ENCODE measurements at places on chromosomes 4 and X. TPM values are rescaled to one million over a fixed set of nuclear protein-coding genes. Genes with fewer than 3 reads are reported as not detected.

SLC25A43 gene
- total RNA-seq: 23.9 TPM

CLDN34 gene
- total RNA-seq: not detected

MEPE gene
- total RNA-seq: not detected

FAM53A gene
- total RNA-seq: 3.1 TPM

AMBN gene
- not detected for total RNA-seq

ARMCX2 gene
- total RNA-seq: 33.4 TPM

CLDN2 gene
- not detected for total RNA-seq

ADH6 gene
- not detected for total RNA-seq

USP26 gene
- total RNA-seq: not detected

SULT1B1 gene
- not detected for total RNA-seq

ASB12 gene
- not detected for total RNA-seq

ARHGAP36 gene
- not detected for total RNA-seq

TAF9B gene
- total RNA-seq: 22.9 TPM

RIPPLY1 gene
- total RNA-seq: not detected

NHSL2 gene
- under 0.01 TPM for total RNA-seq

SYTL5 gene
- total RNA-seq: 1.7 TPM

GPRASP3 gene
- 2.8 TPM for total RNA-seq

TGIF2LX gene
- total RNA-seq: not detected

H2BW2 gene
- total RNA-seq: not detected

PHEX gene
- 1.7 TPM for total RNA-seq

PRAF2 gene
- total RNA-seq: 8.9 TPM

TLL1 gene
- 0.15 TPM for total RNA-seq

SPANXA2 gene
- not detected for total RNA-seq

FGF16 gene
- total RNA-seq: not detected

DMRTC1B gene
- total RNA-seq: not detected

RBM47 gene
- total RNA-seq: 12.7 TPM

TEX28 gene
- not detected for total RNA-seq

Data from melanocyte of skin (primary cell).